ENCODE measurements at places on chromosomes 4 and X.
A peak's percentile ranks its signal among the peaks of the same experiment; 100 is the strongest.

DNA sequence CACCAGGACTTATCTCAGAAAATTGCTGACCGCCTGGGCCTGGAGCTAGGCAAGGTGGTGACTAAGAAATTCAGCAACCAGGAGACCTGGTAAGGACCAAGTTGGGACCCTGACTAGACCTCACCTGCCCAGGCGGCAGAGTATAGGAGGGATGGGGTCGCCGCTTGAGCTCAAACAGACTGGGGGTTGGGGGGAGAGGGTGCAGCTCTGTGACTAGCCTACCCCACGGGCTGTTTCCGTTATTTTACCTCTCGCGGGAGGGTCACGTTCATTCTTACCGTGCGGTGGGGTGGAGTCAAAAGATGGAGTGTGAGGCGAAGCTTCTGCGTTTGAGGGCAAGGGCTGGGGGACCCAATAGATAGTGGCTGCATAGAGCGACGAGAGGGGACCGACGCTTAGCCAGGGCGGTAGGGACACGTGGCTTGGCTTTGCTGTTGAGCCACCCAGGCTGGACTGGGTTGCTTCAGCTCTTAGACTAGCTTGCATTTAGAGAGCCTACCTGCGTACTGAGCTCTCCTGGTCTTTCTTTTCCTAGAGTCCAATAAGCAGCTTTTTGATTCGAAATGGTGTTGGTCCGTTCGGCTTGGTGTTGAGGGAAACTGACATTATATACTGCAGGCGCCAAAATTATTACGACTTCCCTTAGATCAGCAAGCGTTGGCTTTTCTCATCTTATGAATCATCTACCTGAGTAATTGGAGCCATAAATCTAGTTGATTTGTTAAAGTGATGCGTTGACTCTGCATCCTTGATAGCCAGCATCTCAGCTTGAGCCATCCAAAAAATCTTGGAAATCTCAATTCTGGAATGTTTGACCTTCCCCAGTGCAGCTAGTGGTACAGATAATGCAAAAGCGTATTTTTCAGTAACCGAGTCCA lies 591 bp downstream of the PRPS1 start:
- no peak for DNase-seq

GRCh38 chrX:150844016-150844415 lies 54.5 kb downstream of the CD99L2 start:
- no peak for DNase-seq

DNA sequence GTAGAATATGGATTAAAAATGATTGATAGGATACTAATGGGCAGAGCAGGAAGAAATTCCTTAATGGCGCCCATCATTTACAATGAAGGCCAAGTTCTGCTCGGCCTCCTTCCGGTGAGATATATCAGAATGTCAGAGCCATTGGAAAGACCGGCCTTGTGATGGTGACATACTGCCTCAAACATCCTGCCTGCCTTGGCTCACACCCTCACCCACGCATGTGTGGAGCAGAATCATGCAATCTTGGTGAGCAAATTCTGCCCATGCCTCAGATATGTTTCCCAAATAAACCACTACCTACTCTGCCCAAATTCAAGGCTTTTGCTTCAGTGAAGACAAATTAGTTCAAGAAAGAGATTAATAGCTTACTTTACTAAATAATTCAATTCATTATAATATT lies 163.3 kb downstream of the MID1 start:
- no peak for DNase-seq

- DNase-seq: no peak
Observed at GRCh38 chr4:52648836-52649235, 10.3 kb downstream of the USP46 start.

- no peak for DNase-seq
Observed at GRCh38 chr4:182969651-182970279, 52.6 kb upstream of the DCTD start.

DNA sequence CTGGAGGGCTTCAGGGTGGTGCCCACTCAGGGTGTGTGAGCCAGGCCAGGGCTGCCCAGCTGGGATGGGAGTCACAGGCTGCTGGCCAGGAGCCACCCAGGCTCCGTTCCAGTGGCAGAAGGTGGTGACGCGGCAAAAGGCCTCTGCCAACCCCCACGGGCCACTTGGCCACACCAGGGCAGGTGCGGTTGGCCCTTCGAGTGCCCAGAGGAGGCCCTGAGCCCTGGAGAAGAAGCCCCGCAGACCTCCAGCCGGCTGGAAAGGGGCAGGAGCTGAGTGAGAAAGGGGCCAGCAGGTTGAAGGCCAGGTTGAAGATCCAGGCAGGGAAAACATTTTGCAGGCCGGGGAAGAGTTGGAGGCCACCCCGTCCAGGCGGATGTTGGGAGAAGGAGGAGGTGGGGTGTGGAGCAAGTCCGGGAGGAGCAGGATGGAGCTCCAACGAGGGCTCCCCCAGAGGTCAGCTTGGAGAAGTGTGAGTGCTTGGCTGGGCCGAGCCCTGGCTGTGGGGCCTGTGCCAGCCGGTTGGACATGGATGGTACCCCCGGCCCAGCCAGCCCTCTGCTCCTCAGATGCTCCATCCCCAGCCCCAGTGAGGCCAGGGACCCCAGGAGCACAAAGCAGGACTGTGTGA lies 2.8 kb upstream of the CPLX1 start:
- DNase-seq: no peak

DNA sequence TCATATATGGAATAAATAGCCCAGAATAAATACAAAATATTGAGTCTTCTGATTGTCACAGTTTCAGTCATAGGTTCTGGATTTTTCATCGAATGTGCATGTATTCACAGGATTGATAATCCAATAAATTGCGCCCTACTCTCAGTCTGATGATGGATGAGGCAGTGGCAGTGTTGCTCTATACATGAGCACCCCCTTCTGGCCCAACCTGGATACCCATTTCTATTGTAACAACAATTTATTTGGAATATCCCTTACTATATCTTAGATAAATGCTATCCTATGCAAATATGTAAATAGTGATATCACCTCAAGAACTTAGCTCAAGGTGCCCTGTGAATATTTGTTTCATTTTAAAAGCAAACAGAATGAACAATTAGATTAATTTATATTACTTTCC lies 733.7 kb upstream of the PABPC4L start:
- no peak for DNase-seq

GRCh38 chr4:184899261-184900134 lies 73.7 kb upstream of the ACSL1 start:
- no peak for DNase-seq

GRCh38 chr4:98891478-98892337 lies 37.2 kb downstream of the EIF4E start:
- no peak for DNase-seq

DNA sequence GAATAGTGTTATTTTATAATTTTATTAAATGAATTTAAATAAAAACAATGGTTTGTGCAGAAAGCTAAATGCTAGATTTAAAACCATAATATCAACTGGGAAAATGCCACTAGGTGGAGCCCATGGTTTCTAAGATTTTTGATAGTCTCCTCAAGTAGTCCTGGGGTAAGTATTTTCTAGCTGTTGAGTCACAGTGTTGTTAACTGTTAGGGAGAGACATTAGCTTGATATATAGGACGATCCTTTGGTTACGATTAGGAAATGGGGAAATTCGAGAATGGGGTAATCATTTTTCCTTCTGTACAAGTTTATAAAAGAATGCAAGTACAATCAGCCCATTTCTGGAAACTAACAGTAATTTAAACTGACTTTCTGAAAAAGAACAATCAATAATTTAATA lies 378.4 kb downstream of the ANKRD50 start:
- peak; percentile 58 for DNase-seq

- peak; percentile 41 for DNase-seq
Observed at GRCh38 chr4:74109870-74110605, 11.0 kb upstream of the CXCL2 start.

GRCh38 chr4:109703664-109704361 lies 568 bp upstream of the CASP6 start:
- no peak for DNase-seq

GRCh38 chrX:54358424-54359211 lies 772 bp upstream of the WNK3 start:
- no peak for DNase-seq

GRCh38 chr4:153785910-153786721 lies 2.8 kb downstream of the SFRP2 start:
- no peak for DNase-seq

DNA sequence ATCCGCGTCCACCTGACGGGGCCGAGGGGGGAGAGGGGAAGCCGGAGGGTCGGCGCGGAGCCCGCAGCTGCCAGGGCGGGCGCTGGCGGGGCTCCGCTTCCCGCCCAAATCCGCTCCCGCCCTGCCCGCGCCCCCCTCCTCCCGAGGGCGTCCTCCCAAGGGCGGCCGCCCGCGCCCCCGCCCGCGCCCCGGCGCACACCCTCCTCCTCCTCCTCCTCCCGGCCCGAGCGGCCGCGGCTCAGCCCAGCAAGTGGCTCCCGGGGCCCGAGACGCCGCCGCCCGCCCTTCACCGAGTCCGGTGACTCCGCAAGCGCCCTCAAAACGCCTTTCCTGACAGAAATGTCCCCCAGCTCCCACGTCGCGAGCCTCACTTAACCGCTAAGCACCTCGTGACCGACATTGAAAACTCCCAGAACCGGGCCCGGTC lies 487 bp downstream of the HMGB2 start:
- DNase-seq: no peak

DNA sequence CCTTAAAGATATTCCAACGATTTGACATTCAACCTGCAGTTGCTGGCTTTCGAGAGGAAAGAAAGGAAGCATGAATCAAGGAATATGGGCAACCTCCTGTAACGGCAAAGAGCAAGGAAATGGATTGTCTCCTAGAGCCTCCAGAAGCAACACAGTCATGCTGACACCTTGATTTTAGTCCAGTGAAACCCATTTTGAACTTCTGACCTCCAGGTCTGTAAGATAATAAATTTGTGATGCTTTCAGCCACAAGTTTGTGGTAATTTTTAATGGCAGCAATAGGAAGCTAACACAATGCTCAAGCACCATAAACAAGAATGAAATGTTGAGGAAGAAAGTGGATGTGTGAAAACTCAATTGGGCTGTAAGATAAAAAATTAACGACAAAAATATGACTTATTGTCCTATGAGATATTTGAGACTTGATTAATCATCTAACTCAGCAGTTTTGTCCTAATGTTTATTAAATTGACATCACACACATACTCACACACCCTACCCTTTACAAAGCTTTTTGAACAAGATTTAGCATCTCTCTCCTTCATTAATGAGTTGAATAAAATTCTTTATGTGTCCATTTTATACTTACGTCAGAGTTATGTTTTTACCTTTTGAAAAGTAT lies 857.2 kb upstream of the INTU start:
- no peak for DNase-seq

DNA sequence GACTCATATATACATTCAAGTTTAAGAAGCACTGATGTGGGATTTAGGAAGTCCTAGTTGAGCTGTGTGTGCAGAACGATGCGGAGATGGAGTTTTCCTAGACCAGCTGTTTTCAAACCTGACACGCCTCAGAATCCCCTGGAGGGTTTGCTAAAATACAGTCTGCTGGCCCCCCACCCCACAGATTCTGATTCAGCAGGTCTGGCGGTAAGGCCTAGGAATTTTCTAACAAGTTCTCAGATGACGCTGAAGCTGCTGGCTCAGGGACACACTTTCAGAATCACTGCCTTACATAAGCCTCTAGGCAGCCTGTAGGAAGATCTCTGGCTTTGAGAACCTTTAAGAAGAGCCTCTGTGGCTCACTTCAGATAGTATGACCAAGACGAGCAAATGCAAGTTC lies 73.1 kb downstream of the PHEX start:
- DNase-seq: no peak

DNA sequence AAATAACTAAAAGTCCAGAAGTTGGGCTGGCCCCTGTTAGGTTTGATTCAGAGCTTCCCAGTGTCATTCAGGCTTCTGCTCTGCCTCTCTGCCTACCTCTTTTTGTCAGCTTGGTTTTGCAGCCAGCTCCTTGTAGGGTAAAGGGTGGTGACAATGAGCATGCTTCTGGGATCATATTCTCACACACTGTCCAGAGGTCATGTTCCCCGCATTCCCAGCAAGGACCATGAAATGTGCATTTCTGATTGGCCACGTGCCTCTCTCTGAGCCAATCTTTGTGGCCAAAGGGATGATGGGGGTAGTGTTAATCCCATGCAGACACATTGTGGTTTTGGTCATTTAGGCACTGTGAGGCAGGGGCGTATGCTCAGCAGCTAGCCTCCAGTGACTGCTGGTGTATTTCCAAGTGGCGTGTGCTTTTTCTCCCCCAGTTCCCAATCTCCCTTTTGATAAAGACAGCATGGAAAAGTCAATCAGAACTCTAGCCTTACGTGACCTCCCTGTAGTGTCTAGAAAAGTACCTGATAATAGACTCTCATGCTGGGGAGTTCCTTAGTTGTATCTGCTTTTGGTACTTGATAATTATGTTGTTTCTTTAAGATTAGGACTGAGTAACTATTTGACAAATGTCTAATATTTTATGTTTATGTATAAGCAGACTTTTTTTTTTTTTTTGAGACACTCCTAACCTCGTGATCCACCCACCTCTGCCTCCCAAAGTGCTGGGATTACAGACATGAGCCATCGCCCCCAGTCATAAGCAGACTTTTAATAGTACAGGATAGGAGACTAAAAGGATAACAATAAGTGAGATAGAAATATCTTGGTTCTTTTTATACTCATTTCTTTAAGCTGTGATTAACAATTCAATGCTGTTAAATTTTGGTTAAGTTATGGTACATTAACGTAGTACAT lies 57.8 kb downstream of the KIAA0232 start:
- peak; percentile 15 for DNase-seq

DNA sequence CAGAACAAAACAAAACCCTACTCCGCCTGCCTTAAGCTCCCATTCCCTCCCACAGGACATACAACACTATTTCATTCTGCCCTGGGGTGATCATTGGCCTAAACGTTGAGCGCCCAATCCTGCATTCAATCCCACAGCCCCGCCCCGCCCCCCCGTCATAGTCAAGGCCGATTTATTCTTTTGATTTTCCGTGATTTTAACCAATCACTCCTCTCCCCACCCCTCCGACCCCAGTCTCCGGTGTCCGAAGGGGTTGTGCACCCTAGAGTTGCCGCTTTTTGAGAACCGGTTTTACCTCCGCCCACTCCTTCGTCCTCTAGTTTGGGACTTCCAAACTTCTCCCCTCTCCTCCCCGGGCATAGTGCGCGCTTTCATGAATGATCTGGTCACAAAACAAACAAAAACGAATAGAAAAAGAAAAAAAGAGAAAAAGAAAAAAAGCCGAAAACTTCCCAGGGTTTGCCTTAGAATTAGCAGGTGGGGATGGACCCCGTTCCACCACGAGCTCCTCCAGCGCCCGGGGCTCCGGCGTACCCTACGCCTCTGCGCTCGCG lies 446 bp upstream of the UBE2A start:
- no peak for DNase-seq

Measured in AG09319 (cell line).